ENCODE measurements at places on chromosomes 16 and 17.

- ATAC-seq, result no peak
Observed at GRCh38 chr17:47697906-47698711, 4.1 kb downstream of the TBKBP1 start.

DNA sequence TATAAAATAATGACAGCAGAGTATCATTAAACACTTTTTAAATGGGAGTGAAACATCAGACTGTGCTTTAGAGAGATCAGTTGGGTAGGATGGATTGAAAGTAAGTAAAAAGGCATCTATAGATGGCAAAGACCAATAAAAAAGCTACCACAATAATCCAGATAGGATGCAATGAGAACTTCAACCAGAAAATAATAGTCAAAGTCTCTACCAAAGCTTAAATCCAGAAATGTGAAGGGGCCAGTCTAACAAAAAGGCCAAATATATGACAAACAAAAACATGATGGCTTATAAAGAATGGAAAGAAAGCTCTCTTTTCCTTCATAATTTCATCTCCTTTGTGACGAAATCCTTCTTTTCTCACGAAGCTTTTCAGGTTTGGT is 12.3 kb downstream of the KANSL1 start:
- no peak for ATAC-seq

GRCh38 chr16:70483426-70483825 is 29.0 kb downstream of the FCSK start:
- ATAC-seq, result no peak

DNA sequence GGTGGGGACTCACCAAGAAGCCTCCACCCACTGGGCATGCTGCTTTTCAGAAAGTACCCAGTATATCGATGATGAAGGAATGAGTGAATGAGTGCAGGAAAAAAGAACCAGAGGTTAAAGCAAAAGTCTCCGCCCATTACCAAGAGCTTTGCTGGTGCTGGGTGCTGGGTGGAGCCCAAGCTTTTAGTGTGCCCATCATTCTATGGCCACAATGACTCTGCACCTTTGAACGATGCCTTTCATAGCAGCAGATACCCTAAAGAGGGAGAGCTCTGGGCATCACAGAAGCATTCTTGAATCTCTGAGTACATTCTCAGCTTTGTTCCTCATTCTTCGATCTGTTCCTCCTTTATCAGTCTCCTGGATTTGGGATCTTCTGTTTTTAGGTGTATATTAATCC is 450.7 kb upstream of the CCL2 start:
- ATAC-seq, result no peak

DNA sequence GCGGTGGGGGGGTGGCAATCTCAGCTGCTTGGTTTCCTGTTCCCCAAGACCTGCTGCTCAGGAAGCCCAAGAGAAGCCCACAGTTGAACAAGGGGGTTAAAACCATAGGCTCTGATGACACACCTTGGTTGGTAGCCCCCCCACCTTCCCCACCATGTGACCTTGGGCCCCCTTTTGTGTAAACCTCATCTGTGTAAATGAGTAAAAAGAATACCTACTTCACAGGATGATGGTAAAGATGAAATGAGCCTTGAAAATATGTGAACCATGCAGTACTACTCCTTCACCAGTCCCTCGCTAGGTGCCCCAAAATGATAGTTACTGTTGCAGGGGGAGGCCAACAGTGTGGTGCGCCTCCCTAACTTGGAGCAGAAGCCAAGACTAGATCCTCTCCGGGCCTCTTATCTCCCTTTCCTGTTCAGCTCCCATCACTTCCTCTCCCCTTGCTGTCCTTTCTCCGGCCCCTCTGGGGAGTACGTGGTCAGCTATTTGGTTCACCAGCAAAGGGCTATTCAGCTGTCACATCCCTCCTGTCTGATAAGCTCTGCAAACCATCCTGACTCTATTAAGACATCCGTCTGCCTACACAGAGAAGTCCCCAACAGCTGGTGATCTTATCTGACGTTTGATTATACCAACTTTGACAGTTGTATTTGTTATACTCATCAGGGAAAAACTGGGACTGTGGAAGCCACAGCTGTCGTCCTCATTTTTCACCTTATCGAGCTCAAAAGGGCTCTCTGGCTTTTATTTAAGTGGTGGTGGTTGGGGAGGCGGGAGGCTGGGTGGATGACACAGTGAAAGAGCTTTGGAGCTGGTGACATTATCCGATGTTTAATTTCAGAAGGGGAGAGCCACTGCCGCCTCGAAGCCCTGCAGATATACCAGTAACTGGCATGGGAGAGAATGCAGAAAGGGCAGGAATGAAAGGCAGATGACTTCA is 19.9 kb downstream of the DCAKD start:
- ATAC-seq, result no peak

DNA sequence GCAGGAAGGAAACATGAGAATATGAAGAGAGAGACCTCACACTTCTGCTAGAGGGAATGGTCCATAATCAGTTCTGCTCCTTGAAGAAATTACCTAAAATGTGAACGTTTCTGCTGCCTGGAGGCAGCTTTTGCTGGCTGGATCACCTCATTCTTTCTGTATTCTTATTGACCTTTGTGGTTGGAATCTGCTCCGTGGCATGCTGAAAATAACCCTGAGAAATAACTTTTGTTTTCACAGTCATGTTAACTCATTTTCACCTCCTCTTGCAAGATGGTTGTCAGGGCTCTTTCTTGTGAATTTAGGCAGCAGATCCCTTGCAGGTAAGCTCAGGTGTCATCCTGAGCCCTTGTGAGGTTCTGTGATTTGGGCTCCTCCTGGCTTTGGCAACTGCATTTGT is 70.2 kb downstream of the IRF8 start:
- no peak for ATAC-seq

DNA sequence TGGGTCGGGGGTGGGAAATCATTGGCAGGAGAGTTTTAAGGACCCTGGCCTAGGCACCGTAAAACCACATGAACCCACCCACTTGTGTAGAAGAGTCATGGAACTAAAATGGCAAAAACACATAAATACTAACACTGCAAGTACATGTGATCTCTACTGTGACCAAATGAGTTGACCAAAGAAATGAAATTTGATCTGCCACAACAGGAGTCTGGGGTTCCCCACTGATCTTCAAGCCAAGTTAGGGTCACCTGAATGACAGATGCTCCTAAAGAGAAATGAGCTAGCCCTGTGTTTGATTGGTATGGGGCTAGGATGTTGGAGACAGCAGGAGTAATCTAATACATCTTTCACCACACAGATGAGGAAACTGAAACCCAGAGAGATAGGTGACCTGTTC is 21.5 kb upstream of the SKAP1 start:
- no peak for ATAC-seq

- no peak for ATAC-seq
Observed at GRCh38 chr17:6686026-6686425, 27.1 kb downstream of the SLC13A5 start.

GRCh38 chr17:69239611-69240600 is 11.3 kb upstream of the ABCA10 start:
- ATAC-seq, result no peak

DNA sequence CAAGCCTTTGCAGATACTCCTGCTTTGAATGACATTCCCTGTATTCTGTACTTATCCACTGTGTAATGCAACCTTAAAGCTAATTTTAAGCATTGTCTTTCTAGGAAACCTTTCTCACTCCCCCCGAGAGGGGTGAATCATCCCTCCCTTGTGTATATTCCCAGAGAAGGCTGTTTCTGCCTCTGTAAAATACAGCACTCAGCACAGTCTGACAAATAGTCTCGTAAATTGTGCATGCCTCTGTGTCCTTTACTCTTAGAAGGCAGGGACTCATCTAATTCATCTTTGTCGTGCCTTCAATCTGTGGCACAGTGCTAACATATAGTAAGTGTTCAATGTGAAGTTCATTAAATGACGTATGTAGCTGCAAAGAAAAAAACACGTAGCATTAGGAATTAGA is 200.7 kb downstream of the CA10 start:
- ATAC-seq, result no peak

GRCh38 chr17:10021272-10021984 is 116.4 kb upstream of the RCVRN start:
- ATAC-seq, result no peak

Measured in activated CD4-positive, CD25-positive, alpha-beta regulatory T cell treated with anti-CD3 and anti-CD28 coated beads, Interleukin-2, amount 50 U/mL, for 24 hours (primary cell).